ENCODE measurements at places on chromosomes 16 and 17. TPM values are rescaled to one million over a fixed set of nuclear protein-coding genes. Genes with fewer than 3 reads are reported as not detected.

Gene ST6GALNAC1
- not detected for total RNA-seq

Gene PPM1D
- total RNA-seq = 10.5 TPM

Gene VAT1L
- 0.29 TPM for total RNA-seq

Gene EMP2
- 37.7 TPM for total RNA-seq

Gene CTF1
- total RNA-seq = 6.1 TPM

Gene PIMREG
- total RNA-seq = 3.1 TPM

Gene CES5A
- total RNA-seq = not detected

Gene MYH13
- not detected for total RNA-seq

Gene FBXO39
- 0.15 TPM for total RNA-seq

Gene DHX40
- total RNA-seq = 90.2 TPM

Gene CHMP1A
- total RNA-seq = 125 TPM

Gene CKLF
- total RNA-seq = 56.9 TPM

Gene CD300C
- total RNA-seq = not detected

Gene GPRC5C
- total RNA-seq = 4.8 TPM

Gene VASN
- 273 TPM for total RNA-seq

Gene ARL4D
- 27.0 TPM for total RNA-seq

Gene CCL5
- total RNA-seq = not detected

Gene ASGR1
- 1.2 TPM for total RNA-seq

Gene PRCD
- 10.2 TPM for total RNA-seq

Gene SOX8
- 0.17 TPM for total RNA-seq

Gene SPAG9
- 136 TPM for total RNA-seq

Gene GRB7
- total RNA-seq = 0.17 TPM

Gene CA5A
- not detected for total RNA-seq

Gene MAF
- 45.2 TPM for total RNA-seq

Gene HES7
- total RNA-seq = 0.15 TPM

Gene SCNN1B
- total RNA-seq = not detected

Gene HERPUD1
- 86.5 TPM for total RNA-seq

All from smooth muscle cell of trachea (primary cell).